NCI-H774 (cell line): ENCODE measurements at places on chromosomes 6 and 20.

DNA sequence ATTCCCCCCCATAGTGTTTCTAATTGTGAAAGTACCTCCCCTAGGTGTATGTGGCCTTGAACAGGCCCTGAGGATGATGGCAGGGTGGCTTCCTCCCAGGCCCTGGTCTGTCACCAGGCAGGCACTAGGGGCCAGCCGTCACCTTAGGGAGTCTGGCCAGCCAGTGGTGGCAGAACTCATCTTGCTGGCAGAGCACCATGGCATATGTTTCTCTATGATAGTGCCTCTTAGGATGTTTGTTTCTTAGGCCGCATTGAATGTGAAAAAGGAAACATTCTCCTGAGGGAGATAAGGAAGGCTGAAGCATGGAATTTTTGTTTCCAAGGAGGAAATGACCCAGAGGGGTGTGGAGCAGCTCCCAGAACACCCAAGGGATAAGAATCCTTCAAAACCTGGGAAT, 45.2 kb upstream of the KLHL31 start:
- DNase-seq = no peak

DNA sequence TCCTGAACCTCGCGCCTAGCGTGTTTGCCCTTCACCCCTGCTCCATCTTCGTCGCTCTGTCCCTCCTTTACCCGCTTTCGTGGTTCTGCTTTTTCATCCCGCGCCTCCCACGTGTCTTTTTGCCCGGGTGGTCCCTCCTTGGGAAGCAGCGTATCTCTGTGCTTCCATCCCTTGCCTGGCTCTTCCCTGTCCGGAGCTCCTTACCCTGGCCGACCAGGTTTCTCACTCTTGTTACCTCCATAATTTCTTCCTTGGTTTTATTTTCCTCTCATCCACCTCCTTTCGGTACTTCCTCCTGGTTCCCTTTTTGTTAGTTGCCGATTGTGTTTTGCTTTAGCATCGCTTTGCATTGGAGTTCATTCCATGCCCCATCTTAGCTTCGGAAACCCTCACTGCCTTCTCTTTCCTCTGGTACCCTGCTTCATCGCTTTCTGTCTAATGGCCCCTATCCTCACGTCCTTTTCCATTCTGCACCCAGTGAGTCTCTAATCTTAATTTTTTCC, 735 bp downstream of the FAM135A start:
- DNase-seq = no peak

- no peak for DNase-seq
Observed at GRCh38 chr6:128847431-128848210, 35.3 kb upstream of the LAMA2 start.

GRCh38 chr6:106083618-106084017, 2.5 kb upstream of the PRDM1 start:
- no peak for DNase-seq
